ENCODE measurements at places on chromosomes 2 and 18.
A peak's percentile ranks its signal among the peaks of the same experiment; 100 is the strongest.

DNA sequence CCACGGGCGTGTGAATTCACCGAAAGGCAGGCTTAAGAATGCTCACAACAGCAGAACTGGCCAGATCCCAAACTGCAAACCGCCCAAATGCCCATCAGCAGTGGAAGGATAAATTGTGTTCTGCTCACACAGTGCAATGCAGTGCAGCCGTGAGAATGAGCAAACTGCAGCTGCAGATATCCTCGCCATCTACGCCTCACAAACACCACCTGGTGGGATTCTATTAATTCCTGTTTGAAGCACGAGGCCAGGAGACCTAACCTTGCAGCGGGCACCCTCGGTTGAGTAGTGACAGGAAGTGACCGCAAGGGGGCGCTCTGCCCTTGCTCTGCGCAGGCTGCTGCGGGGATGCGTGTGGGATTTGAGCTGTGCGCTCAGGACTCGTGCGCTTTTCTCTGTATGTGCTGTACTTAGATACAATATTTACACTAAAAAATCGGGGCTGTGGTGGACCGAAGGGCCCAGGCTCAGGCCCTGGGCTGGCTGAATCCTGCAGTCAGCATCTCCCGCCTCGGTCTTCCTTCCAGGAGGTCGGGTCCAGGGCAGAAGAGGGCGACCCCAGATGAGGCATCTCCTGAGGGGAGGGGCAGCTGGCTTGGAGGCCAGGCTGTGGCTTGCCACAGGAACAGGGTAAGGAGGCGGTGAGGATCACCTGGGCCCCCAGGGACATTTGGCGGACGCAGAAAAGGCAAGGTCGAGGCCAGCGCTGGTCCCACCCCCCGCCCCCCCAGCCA is 19.8 kb upstream of the PDIA6 start:
- DNase-seq, result peak; percentile 72

DNA sequence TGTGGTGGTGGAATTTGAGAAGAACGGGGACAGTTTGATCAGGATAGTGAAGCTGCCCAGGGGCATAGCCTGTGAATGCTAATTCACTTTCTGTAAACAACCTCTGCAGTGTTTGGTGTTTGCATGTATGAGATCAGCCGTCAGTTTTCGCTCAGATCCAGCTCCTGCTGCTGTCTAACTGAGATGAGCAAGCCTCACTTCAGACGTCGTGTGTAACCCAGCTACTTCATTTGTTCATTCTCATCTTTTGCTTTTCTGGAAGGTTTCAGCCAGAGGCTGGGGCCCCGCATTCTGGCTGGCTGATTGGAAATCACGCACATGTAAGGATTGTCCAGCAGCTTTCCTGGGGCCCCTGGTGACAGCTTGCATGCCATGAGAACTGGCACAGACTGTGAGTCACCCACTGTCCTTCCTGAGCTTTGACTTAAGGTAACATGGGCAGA is 48.9 kb downstream of the LDLRAD4 start:
- no peak for DNase-seq

GRCh38 chr2:8984157-8984556 is 19.3 kb downstream of the MBOAT2 start:
- DNase-seq, result no peak

DNA sequence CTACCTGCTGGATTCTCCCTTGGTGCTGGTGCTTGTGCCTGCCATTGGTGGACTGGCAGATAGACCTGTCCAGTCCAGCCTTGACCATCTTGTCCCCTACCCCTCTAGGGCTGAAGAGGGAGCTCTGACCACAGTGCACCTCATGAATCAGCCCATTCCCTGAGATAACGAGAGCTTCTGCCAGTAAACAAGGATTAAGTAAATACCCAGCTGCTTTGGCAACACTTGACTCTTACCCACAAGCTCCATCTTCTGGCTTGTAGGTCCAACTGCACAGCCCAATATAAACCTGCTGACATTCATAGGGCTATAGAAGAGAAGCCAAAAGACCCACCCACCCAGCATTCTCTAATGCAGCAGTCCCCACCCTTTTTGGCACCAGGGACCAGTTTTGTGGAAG is 186.4 kb downstream of the PIK3C3 start:
- DNase-seq, result no peak

DNA sequence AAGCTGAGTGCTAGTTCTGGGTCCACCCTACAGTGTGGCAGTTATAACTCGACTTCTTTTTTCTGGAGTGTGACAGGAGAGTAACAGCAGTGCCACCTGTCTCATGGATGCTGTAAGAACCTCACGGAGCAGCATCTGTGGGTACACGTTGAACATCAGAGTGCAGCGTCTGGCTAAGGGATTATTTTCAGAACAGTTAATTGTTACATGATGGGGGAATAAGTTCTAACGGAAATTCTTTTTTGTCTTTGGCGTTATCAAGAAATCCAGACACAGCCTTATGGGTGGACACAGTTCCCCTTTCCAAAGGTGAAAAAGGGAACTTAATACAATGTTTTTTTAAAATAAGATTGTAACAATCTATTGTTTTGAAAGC is 28.3 kb upstream of the TOGARAM2 start:
- DNase-seq, result no peak

DNA sequence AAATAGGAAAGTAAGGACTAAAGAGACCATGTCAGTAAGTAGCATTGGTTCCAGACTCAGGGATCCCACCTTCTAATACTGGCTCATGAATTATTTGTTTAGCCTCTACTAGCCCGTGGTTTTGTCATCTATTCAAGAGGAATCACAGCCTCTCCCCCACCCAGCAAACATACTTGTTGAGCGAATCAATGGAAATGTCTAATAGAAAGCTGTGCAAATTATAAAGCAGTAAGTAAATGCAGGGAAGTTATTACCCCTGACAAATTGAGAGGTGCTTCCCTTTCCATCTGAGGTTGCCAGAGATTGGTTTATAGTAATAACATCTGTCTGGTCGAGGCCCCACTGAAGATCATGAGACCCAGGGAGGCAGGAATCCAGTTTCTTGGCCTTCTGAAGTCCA is 219.3 kb upstream of the OSR1 start:
- no peak for DNase-seq

DNA sequence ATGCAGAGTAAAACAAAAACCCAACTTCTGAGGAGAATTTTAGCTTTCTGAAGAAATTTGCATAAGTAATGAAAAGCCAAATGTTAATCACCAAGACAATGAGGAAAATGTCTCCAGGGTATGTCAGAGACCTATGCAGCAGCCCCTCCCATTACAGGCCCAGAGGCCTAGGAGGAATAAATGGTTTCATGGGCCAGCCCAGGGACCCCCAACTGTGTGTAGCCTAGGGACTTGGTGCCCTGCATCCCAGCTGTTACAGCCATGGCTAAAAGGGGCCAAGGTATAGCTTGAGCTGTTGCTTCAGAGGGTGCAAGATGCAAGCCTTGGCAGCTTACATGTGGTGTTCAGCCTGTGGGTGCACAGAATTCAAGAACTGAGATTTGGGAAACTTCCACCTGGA is 1256.9 kb upstream of the PIK3C3 start:
- no peak for DNase-seq

DNA sequence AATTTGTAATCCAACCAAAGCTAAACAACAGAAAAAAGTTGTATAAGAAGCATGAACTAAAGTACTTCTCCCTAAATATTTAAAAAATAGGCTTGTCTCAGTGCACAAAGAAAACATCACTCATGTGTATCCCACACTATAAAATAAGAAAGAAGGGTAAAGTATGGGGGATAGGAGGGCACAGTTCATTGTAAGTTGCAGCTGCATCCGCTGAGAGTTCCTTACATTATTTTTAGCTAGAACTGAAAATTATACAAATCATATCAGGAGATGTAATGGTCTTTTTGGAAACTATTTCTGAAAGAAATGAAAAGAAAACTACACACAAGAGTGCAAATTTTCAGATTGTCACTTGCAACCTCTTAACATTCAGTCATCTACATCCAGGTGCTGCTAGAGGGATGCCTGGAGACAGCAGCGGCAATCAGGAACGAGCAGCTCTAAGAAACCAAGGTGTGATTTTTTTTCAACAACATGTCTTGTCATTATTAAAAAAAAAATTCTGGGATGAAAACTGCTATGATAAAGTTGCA is 273.6 kb downstream of the ASXL3 start:
- no peak for DNase-seq

DNA sequence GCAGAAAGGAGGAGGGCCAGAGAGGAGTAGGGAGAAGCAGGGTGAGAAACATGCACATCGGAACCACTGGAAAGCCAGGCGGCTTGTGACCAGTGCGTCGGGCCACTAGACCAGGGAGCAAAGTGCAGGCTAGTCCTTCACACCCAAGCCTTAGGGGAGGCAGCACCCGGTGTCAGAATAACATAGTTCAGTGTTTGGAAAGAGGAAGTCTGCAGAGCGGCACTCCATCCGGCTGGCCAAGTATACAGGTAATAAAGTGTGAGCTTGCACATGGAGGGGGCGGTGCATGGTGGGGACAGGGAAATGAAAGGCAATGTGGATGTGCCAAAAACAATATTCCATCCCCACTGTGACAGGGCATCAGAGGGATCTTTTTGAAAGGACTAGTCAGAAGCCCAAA is 69.7 kb downstream of the ZNF521 start:
- DNase-seq, result no peak

DNA sequence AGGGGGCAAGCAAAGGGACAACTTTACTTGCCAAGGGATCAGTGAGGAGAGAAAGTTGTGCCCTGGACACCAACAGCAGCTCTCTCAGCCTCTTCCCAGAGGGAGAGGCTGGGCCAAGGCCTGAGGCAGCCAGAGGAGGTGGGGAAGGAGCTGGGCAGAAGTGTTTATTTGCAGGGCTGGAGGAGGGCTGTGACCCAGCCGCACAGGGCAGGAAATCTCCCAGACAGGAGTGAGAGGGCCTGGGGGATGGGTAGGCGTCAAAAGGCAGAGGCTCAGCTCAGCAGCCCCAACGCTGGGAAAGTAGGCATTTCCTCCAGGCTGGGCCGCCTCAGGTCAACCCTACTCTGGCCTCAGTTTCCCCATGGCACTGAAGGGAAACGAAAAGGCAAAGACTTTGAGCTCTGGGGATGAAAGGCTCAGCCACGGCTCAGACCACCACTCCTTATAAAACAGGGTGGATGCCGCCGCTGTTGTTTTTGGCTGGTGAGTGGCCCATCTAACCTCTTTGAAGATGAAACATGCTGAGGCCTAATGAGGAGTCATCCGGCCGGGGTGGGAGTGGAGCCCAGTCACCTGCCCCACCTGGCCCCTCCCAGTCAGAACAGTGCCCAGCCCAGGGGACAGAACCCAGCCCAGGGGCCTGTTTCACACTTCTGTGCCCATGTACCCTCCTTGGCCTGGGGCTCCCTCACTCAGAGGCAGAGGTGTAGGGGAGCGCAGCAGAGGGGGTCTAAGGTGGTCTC is 21.9 kb upstream of the SEMA4C start:
- DNase-seq, result no peak

GRCh38 chr2:239337877-239338484 is 62.8 kb downstream of the HDAC4 start:
- DNase-seq, result no peak

- DNase-seq, result no peak
These were observed at the start of gene GPR148 for GRCh38 chr2:130728549-130729316. Gene GPR148 (plus strand): TSS chr2:130729070. CDS start chr2:130729152, 82 bp downstream.

DNA sequence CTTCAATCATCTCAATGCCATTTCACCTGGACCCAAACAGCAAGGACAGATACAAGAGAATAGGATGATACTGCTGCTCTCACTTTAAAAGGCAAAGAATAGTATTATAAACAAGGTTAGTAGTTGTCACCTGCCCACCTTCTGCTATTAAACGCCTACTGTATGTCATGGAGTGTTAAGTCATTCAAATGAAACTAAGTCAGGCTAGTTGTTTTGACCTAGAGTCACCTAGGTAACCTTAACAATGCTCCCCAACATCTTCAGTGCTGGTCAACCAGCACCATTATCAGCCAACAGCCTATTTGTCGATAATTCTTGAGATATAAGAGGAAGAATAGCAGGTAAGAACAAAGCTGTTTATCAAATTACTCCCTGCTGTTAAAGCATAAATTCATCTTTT is 39.2 kb downstream of the TRIP12 start:
- DNase-seq, result no peak

GRCh38 chr2:239401881-239402233 is 1.0 kb upstream of the HDAC4 start:
- DNase-seq, result no peak

GRCh38 chr2:232204457-232204931 is 174.1 kb upstream of the ALPP start:
- DNase-seq, result no peak

GRCh38 chr2:128442891-128443302 is 124.2 kb upstream of the HS6ST1 start:
- peak; percentile 17 for DNase-seq

- no peak for DNase-seq
These were observed 101.3 kb downstream of the INHBB start for GRCh38 chr2:120447127-120447785.

- DNase-seq, result no peak
These were observed 224.5 kb upstream of the SPOPL start for GRCh38 chr2:138277062-138277461.

Data from CD4-positive, alpha-beta T cell treated with Interleukin-15 for 1 hour (primary cell).